ENCODE measurements at places on chromosomes 1 and 21. TPM values are rescaled to one million over a fixed set of nuclear protein-coding genes. Genes with fewer than 3 reads are reported as not detected.

DNA sequence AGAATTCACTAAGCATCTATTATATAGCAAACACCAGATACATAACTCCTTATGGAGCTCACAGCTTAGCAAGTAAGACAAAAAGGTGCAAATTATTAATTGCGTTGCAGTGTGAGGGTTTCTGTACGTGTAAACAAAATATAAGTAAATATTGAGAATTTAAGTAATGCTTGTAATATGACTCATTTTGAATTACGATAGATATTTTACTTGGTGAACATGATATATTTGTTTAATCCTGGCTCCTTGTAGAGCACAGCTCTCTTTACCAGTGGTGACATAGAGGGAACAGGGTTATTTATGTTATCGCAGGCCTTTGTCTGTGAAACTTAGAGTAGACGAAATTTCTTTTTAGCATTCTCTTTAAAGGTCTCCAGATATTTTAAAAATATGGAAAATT, 36.4 kb downstream of the LYPLAL1 start:
- DNase-seq, result no peak

GRCh38 chr21:15567191-15567590, 162.6 kb upstream of the USP25 start:
- no peak for DNase-seq

- no peak for DNase-seq
Observed at GRCh38 chr21:26490771-26491170, 82.3 kb downstream of the CYYR1 start.

GRCh38 chr21:35400233-35400939, 351.3 kb upstream of the RUNX1 start:
- DNase-seq, result peak; percentile 48

DNA sequence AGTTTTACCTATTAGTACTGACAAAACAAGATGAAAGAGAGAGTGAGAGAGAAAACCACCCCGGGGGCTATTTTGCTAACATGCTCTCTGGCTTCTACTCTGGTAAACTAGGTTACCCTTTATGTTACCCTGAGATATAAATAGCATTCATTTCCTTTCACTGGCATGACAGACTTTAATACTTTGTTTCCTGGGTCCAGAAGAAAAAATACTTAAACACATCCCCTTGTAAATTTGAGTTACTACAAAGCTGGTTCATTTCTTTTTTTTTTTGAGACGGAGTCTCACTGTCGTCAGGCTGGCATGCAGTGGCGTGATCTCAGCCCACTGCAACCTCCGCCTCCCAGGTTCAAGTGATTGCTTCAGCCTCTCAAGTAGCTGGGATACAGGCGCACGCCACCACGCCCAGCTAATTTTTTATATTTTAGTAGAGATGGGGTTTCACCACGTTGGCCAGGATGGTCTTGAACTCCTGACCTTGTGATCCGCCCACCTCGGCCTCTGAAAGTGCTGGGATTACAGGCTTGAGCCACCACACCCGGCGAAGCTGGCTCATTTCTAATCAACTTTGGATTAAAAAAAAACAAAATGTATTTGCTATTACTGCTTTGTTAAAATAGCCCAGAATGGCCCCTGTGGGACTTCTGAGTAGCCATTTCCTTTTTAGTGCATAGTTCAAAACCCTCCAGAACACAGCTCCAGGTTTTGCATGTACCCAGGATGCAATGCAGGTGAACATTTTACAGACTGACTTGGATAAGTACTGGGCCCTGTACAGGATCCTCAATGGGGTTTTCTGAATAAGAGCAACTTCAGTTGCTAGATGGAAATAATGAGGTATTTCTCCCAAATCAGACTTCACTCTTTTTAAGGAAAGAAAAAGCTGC, 20.6 kb downstream of the INPP5B start:
- DNase-seq, result no peak

GRCh38 chr1:185788386-185788785, 54.2 kb downstream of the HMCN1 start:
- DNase-seq, result no peak

GRCh38 chr1:30083800-30084464, 639.5 kb downstream of the MATN1 start:
- no peak for DNase-seq

- DNase-seq, result no peak
Observed at GRCh38 chr1:201444792-201445191, 23.3 kb upstream of the TNNI1 start.

DNA sequence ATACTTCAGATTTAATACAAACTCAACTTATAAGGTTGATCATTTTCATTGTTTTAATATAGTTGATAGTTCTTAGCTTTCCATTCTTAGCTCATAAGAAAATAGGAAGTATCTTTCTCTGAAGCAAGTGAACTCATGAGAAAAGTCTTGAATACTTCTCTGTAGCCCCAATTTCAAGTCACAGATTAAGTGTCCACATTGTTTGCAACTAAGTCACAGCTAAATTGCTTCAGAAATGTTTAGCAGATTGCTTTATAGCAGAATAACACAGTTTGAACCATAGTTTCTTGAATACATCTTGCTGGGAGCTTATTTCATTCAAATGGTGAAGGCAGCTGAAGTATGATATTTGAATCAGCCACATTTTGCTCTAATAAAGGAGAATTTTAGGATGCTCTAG, 10.6 kb upstream of the PKN2 start:
- DNase-seq, result no peak

GRCh38 chr21:26461500-26461899, 111.6 kb downstream of the CYYR1 start:
- no peak for DNase-seq

GRCh38 chr1:17101261-17101660, 18.0 kb downstream of the PADI2 start:
- no peak for DNase-seq

Gene PEAR1
- total RNA-seq, result 10.0 TPM

Gene PLCH2
- 90.0 TPM for total RNA-seq

Gene LENEP
- 0.94 TPM for total RNA-seq

Gene S100A1
- not detected for total RNA-seq

Gene SUSD4
- 21.9 TPM for total RNA-seq

Gene DMRTA2
- not detected for total RNA-seq
